ENCODE measurements at places on chromosomes 2 and 18. TPM values are rescaled to one million over a fixed set of nuclear protein-coding genes. Genes with fewer than 3 reads are reported as not detected.
A peak's percentile ranks its signal among the peaks of the same experiment; 100 is the strongest.

DNA sequence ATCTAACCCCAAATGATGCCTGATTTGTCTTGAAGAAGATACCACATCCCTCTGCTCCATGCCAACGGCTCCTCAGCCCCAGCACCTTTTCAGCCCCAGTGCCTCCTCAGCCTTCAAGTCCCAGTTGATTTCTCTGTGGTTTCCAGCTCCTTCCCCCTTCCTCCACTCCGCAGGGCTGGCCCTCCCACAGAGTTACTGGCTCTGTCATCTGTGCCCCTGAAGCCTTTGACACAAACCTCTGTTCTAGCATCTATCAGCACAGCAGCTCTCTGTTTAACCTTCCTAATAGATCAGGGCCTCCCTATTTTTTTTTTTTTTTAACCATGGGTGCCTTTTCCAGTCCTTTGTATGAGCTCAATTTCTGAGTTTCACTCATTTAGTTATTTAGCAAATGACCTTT is 201.3 kb upstream of the CXCR4 start:
- H3K27ac ChIP-seq, result no peak overlapping the region
- no peaks in the 10 kb centered on the region for H3K4me1 ChIP-seq
- DNase-seq, result no peak

- H3K36me3 ChIP-seq, result no peaks in the 10 kb centered on the region
- H3K27ac ChIP-seq, result no peak overlapping the region
- no peak for DNase-seq
- H3K4me3 ChIP-seq, result no peak overlapping the region
- H3K27me3 ChIP-seq, result no peaks in the 10 kb centered on the region
These were observed 78.4 kb upstream of the MEX3C start for GRCh38 chr18:51275712-51276476.

DNA sequence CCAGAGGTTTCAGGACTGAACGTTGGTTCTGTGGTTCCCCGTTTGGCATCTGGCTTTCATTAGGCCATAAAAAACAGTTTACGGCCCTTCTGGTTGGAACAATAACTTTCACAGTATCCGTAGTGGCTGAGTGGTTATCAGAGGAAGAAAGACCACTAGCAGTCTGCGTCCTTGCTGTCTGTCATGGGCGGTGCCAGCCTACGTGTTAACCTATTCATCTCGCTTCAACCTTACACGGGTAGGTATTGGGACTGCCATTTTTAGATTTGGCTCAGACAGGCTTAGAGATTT is 42.6 kb upstream of the ROCK2 start:
- no peak overlapping the region for H3K4me3 ChIP-seq
- H3K4me1 ChIP-seq, result no peaks in the 10 kb centered on the region
- no peaks in the 10 kb centered on the region for H3K36me3 ChIP-seq

GRCh38 chr2:235157746-235158482 is 206.1 kb downstream of the SH3BP4 start:
- no peaks in the 10 kb centered on the region for H3K27me3 ChIP-seq
- no peaks in the 10 kb centered on the region for H3K36me3 ChIP-seq
- H3K4me1 ChIP-seq, result no peaks in the 10 kb centered on the region
- H3K27ac ChIP-seq, result no peak overlapping the region
- H3K4me3 ChIP-seq, result no peak overlapping the region
- no peak for DNase-seq

- H3K4me3 ChIP-seq, result no peak overlapping the region
- DNase-seq, result no peak
- no peaks in the 10 kb centered on the region for H3K36me3 ChIP-seq
- no peaks in the 10 kb centered on the region for H3K27me3 ChIP-seq
- H3K27ac ChIP-seq, result peak overlapping the region; percentile 87
- H3K4me1 ChIP-seq, result peaks cover 19% of the 10 kb centered on the region
These were observed 102.6 kb downstream of the MCFD2 start for GRCh38 chr2:46813020-46813415.

GRCh38 chr2:124025171-124025580 is at the start of gene CNTNAP5:
CNTNAP5 (plus strand) TSS chr2:124025287; CDS start chr2:124025651, 364 bp downstream.
- no peak within 1 kb of the TSS for H3K4me3 ChIP-seq
- DNase-seq, result peak; percentile 57

GRCh38 chr2:183232161-183232865 is 108.1 kb downstream of the NUP35 start:
- H3K4me1 ChIP-seq, result no peaks in the 10 kb centered on the region
- no peak overlapping the region for H3K27ac ChIP-seq
- DNase-seq, result no peak
- no peaks in the 10 kb centered on the region for H3K27me3 ChIP-seq
- H3K36me3 ChIP-seq, result no peaks in the 10 kb centered on the region

- DNase-seq, result no peak
- H3K4me1 ChIP-seq, result peaks cover 4% of the 10 kb centered on the region
- peak overlapping the region; percentile 94 for H3K4me3 ChIP-seq
- H3K27me3 ChIP-seq, result no peaks in the 10 kb centered on the region
- H3K27ac ChIP-seq, result peak overlapping the region; percentile 97
- H3K36me3 ChIP-seq, result no peaks in the 10 kb centered on the region
These were observed 536 bp downstream of the VPS54 start for GRCh38 chr2:64018701-64019082.

DNA sequence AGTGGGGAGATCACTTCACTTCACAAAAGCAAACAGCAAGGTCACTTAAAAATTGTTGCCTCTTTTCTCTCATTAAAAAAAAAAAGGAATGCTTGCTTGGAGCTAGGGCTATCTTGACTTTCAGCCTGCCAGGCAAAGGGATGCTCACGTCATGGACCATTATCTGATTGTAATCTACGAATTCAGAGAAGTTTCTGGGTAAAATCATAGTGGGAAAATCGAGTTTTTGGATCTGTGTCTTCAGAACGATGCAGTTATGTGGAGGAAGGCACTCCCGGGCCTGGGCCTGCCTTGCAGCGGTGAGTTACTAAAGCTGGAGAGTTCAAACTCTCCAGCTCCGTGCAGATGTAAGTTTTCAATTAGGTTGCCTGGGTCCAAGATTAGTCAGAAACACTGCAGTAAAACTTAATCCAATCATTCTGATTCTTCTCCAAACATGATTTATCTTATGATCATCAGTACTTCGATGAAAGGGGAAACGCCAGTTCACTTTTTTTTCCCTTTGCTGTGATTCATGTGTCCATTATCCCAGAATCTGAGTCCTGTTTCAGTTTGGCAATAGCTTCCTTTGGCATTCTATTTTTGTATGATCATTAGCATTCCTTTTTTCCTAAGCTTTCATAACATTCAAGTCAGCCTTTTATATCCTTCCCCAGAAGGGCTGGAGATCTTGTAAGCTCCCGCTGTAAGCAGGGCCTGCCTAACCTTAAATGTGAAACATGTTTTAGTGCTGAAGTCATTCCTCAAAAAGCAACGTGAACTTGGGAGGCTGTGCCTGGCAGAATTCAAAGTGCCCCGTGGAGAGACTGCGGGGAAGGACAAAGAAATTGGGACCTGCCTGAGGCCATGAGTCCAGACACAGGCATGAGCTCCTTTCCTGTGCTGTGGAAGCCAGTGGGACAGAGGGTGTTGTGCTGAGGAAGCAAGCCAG is 119.3 kb upstream of the TWIST2 start:
- H3K4me3 ChIP-seq, result no peak overlapping the region
- H3K27me3 ChIP-seq, result no peaks in the 10 kb centered on the region
- DNase-seq, result peak; percentile 36
- no peaks in the 10 kb centered on the region for H3K36me3 ChIP-seq
- peak overlapping the region; percentile 93 for H3K27ac ChIP-seq

DNA sequence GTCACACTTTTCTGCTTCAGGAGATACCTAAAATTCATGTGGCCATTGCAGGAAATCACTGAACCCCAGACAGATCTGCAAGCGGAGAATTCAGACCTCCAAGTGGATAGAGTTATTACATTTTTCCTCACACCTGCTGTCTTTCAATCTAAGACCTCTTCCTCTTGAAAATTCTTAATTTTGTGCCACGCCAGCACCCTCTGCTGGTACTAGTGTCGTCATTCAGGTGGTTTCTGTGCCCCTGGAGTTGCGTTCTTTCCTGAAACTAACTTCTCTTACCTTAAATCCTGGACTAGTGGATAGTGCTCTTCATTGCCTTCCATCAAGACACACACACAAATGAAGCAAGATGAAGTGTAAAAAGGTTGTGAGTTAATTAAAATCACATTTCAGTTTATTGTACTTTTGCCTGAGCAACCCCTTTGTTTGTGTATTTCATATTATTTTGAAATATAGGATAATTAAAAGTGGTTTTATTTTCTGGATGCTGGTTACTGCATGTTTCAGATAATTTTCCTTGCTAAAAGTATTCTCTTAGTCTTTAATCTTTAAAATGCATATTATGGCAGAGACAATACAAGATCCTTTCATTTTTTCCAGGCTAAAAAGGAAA is 1.6 kb upstream of the DNER start:
- H3K36me3 ChIP-seq, result no peaks in the 10 kb centered on the region
- no peak for DNase-seq
- H3K4me3 ChIP-seq, result no peak overlapping the region

DNA sequence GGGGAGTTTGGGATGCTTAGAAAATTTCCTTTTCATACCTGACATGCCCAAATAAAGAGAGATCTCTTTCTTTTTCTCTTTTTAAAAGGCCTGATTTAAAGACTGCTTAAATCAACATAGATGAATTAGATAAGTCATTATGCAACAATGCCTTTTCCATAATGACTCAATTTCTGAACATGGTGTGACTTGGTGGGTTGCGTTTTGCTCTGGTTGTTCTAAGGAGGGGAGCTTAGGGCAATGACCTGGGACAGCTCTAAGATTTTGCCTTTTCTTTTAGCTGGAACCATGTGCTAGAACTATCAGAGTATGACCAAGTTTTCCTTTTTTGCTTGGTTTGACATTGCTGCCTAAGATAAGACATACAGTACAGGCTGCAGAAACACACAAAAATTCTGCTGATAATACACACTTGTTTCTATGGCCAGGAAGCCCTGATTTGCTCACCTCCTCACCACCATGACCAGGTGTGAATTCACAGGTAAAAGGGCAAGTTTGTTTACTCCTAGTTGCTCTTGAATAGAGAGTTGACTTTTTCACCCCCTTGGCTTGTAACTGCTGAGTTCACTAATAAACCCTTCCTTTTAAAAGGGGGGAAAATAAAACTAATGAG is 58.1 kb upstream of the IL1RL1 start:
- H3K4me1 ChIP-seq, result no peaks in the 10 kb centered on the region
- no peaks in the 10 kb centered on the region for H3K36me3 ChIP-seq

Gene AMER3
- total RNA-seq, result not detected

Gene SLC4A3
- total RNA-seq, result 2.1 TPM

Gene REG3A
- not detected for total RNA-seq

Gene PCARE
- total RNA-seq, result not detected

Gene CYP27A1
- total RNA-seq, result 28.8 TPM

All from breast epithelium (tissue), 4 donors.